ENCODE measurements at places on chromosomes 1 and 21.

DNA sequence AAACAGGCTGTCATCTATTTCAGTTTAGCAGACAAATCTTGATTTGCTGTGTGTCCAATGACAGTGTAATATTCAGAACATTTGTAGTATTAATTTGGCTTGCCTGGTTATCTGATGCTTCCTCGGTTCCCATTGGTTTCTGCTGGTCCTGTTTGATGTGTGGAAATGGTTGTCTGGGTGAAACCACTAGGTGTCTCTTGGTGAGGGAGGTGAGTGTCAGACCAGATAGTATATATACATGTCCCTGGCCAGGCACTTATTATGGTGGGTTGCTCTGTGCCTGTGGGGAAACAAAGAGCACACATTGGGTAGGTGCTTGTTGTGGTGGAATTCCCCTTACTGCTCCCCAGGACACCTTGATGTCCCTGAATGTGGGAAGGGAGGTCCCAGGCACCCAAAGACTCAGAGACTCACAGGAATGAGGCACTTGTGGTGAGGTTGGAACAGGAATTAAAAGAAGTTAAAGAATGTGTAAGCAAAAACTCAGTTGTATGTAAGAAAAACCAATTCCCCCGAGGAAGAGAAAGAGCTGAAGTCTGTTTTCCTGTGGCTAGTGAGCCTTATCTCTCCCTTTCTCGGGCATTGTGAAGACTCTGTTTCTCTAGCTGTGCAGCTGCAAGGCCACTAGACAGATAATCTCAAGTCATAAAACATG is 1519.1 kb downstream of the BRINP3 start:
- DNase-seq = no peak

GRCh38 chr1:162029157-162029556 is 5.5 kb upstream of the OLFML2B start:
- no peak for DNase-seq

DNA sequence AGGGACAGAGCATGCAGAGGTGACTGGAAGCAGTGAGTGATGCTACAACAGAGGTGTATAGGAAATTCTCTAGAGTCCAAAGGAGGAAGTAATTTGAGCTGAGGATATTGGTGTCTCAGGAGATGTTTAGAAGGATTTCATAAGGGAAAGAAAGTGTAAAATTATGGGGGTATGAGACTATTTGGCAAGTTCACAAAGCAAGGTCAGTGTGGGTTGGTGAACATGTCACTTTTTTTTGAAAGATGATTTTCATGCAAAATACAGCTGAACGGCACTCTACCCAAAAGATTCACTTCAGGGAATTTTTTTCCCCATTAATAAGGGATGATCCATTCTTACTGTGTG is 24.1 kb downstream of the HMGCS2 start:
- DNase-seq = no peak

GRCh38 chr1:17021896-17022295 is 10.2 kb upstream of the ATP13A2 start:
- no peak for DNase-seq

GRCh38 chr1:231684356-231685244 is 58.0 kb downstream of the DISC1 start:
- no peak for DNase-seq

- DNase-seq = no peak
Observed at GRCh38 chr1:158600735-158601134, 4.3 kb upstream of the OR10Z1 start.

DNA sequence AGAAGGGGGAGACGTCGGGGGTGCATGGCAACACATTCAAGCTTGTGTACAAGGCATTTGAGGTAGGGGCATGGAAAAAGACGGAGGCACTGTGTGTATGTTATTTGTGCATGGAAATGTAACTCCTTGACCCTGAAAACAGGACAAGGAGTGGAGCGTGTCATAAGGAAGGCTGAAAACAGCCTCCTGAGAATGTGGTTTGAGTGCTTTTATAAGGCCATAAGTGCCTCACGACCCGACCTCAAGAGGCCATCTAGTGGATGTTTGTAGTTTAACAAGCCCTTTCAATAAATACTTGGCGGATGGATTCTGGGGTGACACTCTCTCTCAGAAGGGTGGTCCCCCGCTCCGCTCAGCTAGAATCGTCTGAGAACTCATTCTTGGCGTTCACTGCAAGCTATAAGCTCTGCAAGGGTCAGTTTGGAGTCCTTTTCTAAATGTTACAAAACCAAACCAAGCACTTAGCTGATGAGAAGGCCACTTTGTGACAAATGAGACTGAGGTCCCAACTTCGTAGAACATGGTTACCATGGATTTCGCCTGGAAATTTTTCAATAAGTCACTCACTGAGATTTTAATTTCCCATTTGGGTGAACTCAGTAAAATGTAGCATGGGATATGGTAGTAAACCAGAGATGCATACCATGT is 38.8 kb upstream of the CLCA4 start:
- DNase-seq = no peak

GRCh38 chr1:30895382-30895943 is 13.1 kb downstream of the SDC3 start:
- DNase-seq = no peak

DNA sequence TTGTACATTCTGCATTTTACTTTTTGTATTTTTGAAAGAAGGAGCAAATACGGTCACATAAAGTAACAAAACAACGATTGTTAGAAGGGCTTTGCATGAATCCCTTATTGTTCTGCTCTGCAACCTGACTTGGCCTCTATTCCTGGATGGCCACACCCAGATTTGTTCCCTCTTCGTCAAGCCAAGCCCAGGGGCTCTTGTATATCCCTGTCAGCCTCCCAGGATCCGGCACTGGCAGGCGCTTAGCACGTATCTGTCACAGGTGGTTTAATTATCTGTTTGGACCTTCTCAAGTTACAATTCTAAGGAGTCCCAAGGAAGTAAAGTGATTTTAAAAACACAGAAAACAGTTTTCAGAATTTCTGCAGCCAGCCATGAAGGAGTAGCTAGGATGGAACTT is 28.0 kb downstream of the CRYAA start:
- no peak for DNase-seq

- DNase-seq = no peak
Observed at GRCh38 chr1:160127865-160128523, 12.4 kb downstream of the ATP1A2 start.

DNA sequence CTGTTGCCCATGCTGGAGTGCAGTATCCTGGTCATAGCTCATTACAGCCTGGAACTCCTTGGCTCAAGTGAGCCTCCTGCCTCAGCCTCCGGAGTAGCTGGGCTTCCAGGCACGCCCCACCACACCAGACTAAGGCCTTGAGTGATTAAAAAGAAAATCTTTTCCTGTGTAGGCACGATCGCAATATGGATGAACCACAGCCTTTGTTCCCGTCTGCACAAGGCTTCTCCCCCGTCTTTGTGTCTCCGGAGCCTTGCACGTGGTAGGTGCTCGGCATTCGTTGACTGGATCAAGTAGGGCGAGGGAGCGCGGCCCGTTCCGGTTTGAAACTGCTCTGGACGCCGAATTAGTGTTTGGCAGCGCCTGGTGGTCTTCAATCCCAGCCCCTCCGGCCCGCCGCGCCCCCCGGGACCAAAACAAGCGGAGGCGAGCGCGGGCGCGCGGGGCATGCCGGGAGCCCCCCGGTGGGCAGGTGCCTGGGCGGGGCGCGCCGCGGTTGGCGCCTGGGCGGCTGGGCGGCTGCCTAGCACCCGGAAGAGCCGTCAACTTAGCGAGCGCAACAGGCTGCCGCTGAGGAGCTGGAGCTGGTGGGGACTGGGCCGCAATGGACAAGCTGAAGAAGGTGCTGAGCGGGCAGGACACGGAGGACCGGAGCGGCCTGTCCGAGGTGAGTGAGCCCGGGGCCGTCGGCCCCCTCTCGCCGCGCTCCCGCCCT is at the start of gene SFT2D2:
SFT2D2 (plus strand) TSS at position 529 of the 715 bp plus-strand sequence; CDS start at position 605, 76 bp downstream.
- peak; percentile 74 for DNase-seq

DNA sequence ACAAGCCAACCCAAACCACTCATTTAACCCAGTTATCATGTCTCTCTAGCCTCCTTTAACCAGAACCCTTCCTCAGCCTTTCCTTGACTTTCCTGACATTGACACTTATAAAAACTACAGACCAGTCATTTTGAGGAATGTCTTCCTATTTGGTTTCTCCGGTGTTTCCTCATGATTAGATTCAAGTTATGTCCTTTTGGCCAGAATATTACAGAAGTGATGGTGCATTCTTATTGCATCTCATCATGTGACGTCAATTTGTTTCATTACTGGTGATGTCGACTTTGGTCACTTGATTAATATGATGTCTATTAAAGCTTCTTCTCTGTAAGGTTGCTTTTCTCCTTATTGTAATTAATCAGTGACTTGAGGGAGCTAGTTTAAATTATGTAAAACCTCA is 6.1 kb upstream of the RCSD1 start:
- no peak for DNase-seq

GRCh38 chr1:157399343-157399983 is 152.9 kb downstream of the FCRL5 start:
- DNase-seq = no peak

DNA sequence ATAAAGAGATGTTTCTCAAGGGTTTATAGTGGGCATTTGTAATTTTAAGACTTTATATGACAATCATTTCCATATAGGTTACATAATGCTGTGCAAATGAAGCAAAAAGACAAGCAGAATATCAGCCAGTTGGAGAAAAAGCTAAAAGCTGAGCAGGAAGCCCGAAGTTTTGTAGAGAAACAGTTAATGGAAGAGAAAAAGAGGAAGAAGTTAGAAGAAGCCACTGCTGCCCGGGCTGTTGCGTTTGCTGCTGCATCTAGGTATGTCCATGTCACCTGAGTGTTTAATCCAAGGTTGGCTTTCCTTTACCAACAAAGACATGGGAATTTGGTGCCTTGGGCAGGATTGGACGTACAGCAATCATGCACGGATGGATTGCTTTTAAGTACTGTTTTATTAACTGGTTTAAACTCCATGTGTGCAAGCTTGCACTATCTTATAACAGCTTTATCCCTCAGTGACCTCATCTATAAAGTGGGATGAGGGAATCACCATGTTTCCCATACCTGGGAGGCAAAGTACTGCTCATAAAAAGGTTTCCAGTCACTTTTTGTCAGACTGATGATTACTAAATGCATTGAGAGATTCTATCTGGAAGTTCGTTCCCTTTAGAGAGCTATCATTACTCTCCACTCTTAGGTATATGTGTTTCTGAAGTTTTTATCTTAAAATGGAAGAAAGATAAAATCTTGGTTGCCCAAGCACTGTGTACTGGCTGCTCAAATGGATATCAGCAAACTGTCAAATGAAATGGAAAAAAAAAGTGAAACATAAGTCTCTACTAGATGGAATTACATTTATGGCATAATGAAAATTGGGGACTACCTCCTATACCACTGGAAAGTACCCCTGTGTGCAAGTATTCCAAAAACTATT is 55.1 kb downstream of the MACO1 start:
- DNase-seq = no peak

- DNase-seq = no peak
Observed at GRCh38 chr21:42993051-42993712, 18.8 kb downstream of the PKNOX1 start.

GRCh38 chr1:6523566-6523965 is 30.7 kb downstream of the NOL9 start:
- no peak for DNase-seq

- DNase-seq = no peak
Observed at GRCh38 chr1:193590102-193590501, 403.7 kb upstream of the B3GALT2 start.

DNA sequence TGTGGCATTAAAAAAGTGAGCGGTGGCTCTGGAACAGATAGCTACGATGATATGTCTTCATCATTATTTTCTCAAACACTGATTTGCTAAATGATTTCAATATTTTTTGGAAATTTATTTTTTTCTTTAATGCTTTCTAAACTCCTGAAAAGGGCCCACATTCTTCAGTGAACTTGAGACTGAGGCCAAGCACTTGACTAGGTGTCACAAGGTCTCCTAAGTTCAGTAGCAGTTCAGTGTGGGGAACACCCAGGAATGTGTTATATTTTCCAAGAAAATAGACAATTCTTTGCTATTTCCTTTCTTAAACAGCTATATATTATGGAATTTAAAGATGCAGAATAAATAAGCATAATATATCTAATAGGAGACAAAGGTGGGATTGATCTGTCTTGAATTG is 850.9 kb downstream of the USP25 start:
- DNase-seq = no peak

DNA sequence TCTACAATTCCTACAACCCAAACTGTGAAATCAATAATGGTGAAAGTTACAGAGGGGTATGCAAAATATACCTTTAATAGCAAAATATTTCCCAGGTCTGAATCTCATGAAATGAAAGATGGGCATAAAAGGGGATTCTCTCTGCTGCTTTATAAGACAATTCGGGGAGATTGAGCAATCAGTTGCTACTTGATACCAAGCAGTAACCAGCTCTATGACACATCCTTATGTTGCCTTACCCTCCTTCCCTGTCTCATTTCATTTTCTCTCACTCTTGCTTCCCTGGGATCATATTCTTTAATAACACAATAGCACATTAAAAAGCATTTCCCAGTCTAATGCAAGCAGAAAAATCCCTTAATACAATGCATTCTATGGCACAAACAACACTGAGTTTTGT is 29.0 kb downstream of the ZSWIM5 start:
- no peak for DNase-seq

- DNase-seq = no peak
Observed at GRCh38 chr1:41349361-41350054, 11.7 kb upstream of the FOXO6 start.

DNA sequence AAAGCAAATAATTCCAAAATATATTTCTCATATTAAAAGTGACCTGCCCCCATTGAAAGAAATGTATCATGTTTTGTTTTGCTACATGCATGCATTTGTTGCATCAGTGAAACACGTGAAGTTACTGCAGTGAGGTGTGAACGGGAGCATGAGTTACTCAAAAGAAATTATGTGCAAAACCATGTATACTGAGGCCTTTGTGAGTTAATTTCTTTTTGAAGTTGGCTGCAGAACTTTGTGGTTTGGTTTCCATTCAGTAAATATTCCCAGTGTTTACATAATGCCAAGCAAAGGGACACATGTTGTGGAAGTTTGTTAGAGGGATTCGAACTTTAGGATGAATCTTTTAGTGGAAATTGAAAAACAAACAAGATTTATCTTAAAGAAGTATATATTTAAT is 619.4 kb upstream of the ADAMTS5 start:
- no peak for DNase-seq

GRCh38 chr1:9009438-9010370 is 16.5 kb downstream of the SLC2A7 start:
- DNase-seq = no peak

GRCh38 chr21:32256873-32257620 is 21.8 kb downstream of the MIS18A start:
- no peak for DNase-seq

DNA sequence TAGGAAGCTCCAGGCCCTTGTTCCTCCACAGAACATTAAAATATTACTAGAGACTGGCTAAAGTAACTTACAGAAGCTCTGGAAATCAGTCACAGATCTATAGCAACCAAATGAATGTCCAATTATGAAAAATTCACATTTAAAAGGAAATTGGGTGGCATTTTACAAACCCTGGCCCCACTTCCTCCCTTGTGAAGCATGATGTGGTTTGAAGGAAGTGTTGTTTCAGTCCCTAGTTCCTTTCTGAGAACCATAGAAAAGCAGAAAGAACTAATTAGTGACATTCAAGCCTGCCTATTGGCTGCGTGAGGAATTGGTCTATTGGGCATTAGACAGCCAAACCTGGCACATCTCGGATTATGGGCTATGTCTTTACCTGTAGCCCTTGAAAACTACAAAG is 649.7 kb upstream of the NEGR1 start:
- DNase-seq = no peak

GRCh38 chr1:64733581-64734286 is 11.1 kb upstream of the RAVER2 start:
- no peak for DNase-seq

Data from stimulated activated CD4-positive, alpha-beta T cell treated with anti-CD3 and anti-CD28 coated beads, TNF-alpha, amount 100 ng/mL, for 4 hours (primary cell).